ENCODE measurements at places on chromosomes 1 and 21.
A peak's percentile ranks its signal among the peaks of the same experiment; 100 is the strongest.

- peak; percentile 76 for DNase-seq
Observed at GRCh38 chr1:212288615-212289014, 3.4 kb downstream of the PPP2R5A start.

DNA sequence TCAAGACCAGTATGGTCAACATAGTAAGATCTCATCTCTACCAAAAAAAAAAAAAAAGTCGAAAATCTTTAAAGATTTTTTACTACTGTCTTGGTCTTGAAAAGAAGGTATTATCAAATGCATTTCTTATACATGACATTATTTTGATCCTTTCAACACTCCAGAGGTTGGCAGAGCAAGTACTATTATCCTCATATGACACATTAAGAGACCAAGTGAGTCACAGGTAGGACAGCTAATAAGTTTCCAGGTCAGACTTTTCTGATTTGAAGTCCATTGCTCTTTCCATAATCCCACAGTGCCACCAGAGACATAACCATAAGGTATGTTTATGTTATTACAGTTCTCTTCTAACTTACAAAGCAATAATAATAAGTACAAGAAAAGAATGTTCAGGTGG lies 15.2 kb downstream of the DBT start:
- DNase-seq = no peak

DNA sequence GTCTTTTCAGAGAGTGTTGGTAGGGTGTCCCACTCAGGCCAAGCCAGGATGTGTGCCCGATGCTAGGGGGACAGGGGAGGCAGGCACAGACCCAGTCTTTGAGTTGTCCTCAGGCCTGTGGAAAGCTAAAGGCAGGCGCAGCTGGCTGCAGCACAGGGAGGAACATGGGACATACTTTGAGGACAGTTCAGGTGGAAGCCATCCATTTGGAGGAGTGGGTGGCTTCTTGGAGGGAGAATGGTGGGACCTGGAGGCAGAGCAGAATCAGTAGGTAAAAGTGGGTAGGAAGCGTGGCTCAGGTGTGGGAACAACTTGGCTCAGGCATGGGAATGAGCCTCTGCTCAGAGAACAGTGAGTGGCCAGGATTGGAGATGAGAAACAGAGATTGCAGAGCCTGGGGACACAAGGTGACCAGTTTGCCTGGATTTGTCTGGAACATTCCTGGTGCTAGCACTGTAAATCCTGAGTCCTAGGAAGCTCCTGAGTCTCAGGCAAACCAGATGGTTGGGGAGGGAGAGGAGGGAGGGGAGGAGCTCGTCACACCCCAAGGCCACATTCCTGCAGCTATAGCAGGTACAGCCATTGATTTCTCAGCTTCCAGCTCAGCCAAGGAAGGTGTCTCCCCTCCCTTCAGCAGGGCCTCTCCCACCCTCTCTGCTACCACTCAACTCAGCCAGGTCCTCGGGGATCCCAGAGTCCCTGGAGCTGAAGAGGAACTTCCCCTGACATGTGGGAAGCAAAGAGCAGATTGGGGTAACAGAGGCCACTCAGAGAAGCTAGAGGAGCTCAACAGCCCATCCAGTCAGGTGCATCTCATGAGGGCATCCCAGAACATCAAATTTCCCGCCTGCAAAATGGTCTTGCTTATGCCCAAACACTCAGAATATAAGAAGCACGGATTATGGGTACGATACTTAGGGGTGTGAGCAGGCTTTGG lies 65.2 kb upstream of the TINAGL1 start:
- DNase-seq = no peak

GRCh38 chr1:161166669-161167548 lies 683 bp downstream of the PPOX start:
- no peak for DNase-seq

DNA sequence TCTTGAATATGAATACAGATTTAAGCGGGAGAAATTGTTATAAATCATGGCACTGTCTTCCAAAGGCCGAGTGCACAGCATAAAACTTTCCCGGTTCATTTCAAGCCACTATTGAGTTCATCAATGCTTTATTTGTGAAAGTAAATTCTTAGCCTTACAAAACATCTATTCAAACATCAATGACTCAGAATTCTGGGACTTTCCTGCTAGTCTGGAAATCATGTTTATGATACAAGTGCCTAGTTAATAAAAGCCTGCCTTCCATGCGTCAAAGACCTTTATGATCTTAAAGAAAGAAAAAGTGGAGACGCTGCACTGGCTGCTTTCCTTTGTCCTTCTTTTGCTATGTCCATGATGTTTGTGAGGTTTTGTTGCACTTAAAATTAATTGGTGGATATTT lies 137.7 kb downstream of the SETD4 start:
- DNase-seq = no peak

DNA sequence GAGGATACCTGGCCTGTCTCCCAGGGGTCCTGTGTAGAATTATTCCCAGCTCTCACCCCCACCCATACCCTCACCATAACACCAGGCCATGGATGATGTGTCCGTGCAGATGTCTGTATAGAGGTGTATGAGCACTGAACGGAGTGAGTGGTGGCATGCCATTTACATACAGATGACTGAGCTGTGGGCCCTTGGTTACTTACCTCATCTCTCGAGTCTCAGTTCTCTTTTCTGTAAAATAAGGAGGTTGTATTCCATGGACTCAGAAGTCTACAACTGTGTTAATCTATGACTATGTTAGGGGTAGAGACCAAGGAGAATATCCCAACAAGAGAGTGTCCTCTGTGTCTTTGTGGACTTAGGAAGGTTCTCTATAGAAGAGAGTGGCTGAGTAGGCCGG lies 65.6 kb upstream of the CD1D start:
- DNase-seq = no peak

GRCh38 chr1:51622455-51622913 lies 5.6 kb downstream of the OSBPL9 start:
- DNase-seq = peak; percentile 68

DNA sequence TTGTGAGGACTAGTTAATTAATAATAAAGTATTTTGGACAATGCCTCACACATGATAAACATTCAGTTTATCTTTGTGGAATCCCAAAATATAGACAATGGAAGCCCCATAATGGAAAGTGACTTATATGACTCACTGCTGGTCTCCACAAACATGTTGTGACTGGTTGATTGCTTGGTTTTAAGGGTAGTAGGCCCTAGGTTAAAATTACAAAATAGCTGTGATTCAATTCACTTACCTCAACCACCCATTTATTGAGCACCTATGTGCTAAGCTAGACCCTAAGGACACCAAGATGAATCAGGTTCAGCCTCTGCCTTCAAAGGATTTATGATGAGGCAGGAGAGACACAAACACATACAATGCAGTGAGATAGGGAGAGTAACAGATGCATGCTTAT lies 42.4 kb downstream of the KANK4 start:
- no peak for DNase-seq

DNA sequence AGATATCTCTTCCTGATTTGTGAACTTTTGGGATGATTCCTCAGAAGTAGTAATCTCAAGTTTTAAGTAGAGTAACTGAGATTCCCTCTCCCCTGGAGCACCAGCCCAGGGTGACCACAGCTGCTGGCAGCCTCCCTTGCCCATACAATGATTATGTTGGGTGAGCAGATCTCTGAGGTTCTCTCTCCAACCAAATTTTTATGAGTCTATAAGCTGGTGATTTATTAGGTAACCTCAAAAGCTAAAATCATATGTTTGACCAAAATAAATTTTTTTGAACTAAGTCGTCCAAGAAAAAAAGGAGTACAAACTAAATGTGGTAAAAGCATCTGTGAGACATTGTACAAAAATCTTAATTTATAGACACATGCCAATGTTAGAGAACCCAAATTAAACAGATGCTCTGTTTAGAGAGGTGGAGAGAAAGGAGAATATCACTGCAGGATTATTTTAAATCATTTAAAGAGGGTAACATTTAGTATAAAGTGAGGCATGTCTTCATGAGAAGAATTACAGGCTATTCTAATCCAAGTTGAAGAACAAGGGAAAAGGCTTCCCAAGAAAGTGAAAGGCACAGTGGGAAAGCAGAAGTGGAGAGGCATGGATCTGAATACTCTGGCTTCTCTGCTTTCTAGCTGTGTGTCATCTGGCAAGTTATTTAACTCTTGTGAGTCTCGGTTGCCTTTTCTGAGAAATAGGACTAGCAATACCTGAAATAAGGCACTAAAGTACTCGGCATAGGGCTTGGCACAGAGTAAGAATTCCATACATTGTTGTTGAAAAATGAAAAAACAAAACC lies 2.5 kb downstream of the AKNAD1 start:
- peak; percentile 68 for DNase-seq

- no peak for DNase-seq
Observed at GRCh38 chr1:217917281-217917887, 286.2 kb downstream of the SPATA17 start.

DNA sequence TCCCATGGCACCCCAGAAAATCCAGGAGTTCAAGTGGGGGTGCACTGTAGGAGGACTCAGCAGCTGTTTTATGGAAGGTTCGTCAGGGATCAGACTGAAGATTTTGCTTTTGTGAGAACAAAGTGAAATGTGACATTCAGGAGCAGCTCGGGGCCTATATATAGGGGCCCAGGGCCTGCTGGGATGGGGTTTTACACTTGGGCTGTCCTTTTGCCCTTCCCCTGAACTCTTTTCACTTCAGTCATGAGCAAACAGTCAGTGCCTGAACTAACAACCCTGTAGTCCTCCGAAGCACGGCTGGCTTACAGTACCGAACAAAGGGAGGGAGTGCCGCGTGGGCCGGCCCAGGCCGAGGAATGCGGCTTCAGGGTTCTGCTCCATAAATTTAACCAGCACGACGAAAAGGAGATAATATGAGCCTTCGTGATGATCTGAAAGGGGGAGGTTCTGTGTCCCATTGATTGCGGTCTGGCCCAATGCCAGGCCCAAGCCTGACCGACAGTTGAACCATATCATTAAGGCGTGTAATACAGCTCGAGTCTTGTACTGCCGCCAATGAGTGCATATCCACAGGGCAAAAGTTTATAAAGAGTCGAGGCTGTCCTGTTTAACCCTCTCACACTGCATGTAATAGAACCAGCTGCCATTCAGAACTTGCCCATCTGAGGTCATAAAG lies 139.9 kb downstream of the DHRS3 start:
- peak; percentile 99 for DNase-seq

- no peak for DNase-seq
Observed at GRCh38 chr1:25922971-25923552, 16.8 kb upstream of the STMN1 start.

DNA sequence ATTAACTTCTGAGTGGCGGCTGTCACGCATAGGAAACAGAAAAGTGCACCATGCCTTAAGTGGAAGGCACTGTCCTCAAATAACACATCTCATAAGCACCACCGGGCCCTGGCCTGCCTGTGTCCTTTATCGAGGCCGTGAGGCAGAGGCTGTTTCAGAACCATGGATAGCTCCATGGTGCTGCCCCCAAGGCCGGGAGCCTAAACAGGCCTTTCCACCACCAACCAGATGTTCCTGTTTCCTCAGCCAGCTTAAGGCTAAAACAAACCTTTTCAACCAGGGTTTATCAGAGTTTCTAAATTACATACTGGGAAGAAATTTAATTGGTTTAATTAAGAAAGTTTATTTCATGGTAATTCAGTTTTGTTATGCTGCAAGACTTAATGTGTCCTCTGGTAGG lies 114.4 kb downstream of the DMRTA2 start:
- peak; percentile 40 for DNase-seq

DNA sequence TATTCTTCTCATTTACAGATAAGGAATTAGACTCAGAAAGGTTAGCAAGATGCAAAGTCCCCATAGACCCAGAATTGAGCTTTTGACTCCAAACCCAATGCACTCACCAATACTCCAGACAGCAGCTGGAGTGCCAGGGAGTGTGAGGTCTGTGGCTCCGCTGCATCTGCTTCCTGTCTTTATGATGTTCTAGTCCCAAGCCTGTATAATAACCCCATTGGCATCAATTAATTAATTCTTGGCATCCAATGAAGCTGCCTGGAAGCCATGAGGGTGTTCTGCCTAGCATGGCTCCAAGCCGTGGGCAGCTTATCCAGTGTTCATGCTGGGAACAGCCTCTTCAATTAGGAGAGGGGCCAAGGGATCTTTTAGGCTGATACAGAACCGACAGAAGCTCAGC lies 188.7 kb downstream of the GIPC2 start:
- DNase-seq = no peak
